ENCODE measurements at places on chromosomes 16 and 17.

- no peak for DNase-seq
These were observed 9.2 kb upstream of the NUDT16L1 start for GRCh38 chr16:4684058-4684715.

DNA sequence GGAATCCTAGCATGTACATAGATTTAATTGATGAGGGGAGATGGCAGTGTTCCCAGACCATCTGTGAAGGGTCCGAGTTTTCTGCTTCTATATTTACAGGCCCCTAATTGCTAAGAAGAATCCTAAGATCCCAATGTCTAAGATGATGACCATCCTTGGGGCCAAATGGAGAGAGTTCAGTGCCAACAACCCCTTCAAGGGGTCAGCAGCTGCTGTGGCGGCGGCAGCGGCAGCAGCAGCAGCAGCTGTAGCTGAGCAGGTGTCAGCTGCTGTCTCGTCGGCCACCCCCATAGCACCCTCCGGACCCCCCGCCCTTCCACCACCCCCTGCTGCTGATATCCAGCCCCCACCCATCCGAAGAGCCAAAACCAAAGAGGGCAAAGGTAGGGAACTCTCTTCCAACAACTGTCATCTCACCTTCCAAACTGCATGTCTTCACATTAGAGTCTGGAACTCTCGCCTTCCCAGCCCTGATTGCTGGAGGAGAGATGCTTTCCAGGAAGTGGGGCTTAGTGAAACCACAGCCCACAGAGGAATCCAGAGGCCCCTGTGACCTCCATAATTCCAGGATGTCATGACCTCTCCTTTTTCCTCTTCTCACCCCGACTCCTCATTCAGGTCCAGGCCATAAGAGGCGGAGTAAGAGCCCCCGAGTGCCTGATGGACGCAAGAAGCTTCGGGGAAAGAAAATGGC, 4.7 kb downstream of the CHD3 start:
- no peak for DNase-seq

DNA sequence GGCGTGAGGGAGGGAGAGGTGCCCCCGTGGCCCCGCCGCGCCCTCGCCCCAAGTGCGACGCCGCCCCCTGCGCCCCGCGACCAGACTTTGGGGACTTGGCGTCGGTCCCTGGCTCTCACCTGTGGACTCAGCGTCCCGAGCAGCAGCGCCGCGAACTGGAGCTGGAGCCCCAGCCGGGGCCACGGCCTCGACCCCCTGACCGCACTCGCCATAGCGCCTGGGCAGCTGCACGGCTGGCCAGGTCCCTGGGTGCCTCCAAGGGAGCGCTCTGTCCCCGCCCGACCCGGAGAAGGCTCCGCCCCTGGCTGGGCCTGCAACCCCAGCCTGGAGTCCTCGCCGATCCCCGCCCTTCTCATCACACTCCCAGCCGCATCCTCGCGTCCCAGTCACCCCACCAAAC, at the start of gene ERN2:
Gene ERN2 (minus strand): TSS at position 247 of the 400 bp plus-strand sequence. CDS start 35 bp downstream, at position 212.
- no peak for DNase-seq

GRCh38 chr16:12291989-12292759, 315.6 kb downstream of the SNX29 start:
- no peak for DNase-seq

DNA sequence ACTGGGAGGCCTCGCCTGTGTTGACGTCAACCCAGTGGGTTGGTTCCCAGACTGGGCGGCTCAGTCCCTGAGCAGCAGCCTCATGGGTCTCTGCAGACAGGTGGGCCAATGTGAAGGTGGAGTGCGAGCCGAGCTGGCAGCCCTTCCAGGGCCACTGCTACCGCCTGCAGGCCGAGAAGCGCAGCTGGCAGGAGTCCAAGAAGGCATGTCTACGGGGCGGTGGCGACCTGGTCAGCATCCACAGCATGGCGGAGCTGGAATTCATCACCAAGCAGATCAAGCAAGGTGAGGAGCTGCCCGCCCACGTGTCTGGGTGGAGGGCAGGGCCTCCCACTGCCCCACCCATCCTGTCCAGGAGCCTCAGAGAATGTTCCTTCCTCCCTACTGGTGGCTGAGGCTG, 44.1 kb downstream of the MRC2 start:
- DNase-seq, result no peak

GRCh38 chr16:20409398-20410120, at the start of gene ACSM5:
Gene ACSM5 (plus strand): TSS chr16:20409534. CDS start chr16:20411485, 1,951 bp downstream.
- DNase-seq, result peak; percentile 15

- DNase-seq, result no peak
These were observed 6.8 kb upstream of the MMP15 start for GRCh38 chr16:58018803-58019202.

- DNase-seq, result peak; percentile 76
These were observed at the start of gene PNMT for GRCh38 chr17:39667945-39668924. Gene PNMT (plus strand): TSS chr17:39668453. CDS start chr17:39668476, 23 bp downstream.

GRCh38 chr17:27631897-27632725, 1.1 kb downstream of the LGALS9 start:
- no peak for DNase-seq

DNA sequence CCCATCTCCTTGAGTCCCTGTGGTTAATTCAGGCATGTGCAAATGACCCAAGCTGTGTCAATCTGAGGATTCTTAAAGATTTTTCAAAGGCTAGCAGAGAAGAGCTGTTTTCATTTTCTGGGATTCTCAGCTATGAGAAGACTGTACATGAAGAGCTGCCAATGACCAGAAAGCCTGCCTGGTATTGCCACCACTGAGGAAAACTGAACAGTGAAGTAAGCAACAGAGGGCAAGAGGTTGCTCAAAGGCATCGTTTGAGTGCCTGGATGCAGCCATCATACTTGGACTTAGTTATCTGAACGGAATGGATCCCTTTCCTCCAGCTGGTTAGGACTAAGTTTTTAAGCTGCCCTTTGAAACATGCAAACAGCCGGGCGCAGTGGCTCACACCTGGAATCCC, 38.4 kb downstream of the FAM20A start:
- no peak for DNase-seq

DNA sequence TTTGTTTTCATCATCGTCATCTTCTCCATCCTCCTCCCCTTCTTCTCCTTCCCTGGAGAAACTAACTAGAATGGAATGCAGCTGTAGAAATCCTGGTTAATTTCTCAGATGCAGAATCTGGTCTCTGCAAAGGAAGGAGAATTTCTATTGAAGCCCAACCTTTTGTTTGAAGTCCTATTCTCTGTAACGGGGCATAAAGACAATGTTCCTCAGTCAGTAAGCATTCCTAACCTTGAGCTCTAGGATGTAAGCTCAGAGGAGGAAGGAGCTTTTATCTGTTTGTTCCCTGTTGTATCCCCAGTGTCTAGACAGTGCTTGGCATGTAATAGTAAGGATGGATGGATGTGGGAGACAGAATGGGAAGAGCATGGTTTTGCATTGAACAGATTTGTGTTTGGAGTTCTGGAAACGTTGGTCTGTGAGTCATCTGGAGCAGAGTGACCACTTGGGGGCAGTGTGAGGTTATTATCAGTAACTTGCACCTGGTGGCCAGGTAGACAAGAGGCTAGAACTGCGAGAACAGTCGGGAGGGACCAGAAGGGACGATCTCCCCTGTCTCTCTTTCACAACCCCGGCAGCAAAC, 363.7 kb downstream of the SNX29 start:
- DNase-seq, result peak; percentile 19

DNA sequence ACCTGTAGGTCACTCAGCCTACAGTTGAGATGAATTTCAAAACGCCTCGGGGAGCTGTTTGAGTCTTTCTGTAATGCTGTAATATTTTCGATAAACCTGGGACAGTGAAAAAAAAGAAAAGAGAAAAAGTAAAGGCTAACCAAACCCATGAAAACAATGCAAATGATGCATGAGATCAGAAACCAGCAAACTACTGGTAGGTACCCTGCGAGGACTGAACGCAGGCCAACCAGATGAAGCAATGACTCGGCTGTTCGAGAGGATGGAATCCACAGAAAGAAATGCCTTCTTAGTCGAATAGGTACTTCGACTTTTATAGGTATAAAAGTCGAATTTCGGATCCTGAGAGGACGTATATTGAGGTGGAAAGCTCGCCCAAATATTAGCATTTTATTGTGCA, 509 bp upstream of the ATAD5 start:
- no peak for DNase-seq

DNA sequence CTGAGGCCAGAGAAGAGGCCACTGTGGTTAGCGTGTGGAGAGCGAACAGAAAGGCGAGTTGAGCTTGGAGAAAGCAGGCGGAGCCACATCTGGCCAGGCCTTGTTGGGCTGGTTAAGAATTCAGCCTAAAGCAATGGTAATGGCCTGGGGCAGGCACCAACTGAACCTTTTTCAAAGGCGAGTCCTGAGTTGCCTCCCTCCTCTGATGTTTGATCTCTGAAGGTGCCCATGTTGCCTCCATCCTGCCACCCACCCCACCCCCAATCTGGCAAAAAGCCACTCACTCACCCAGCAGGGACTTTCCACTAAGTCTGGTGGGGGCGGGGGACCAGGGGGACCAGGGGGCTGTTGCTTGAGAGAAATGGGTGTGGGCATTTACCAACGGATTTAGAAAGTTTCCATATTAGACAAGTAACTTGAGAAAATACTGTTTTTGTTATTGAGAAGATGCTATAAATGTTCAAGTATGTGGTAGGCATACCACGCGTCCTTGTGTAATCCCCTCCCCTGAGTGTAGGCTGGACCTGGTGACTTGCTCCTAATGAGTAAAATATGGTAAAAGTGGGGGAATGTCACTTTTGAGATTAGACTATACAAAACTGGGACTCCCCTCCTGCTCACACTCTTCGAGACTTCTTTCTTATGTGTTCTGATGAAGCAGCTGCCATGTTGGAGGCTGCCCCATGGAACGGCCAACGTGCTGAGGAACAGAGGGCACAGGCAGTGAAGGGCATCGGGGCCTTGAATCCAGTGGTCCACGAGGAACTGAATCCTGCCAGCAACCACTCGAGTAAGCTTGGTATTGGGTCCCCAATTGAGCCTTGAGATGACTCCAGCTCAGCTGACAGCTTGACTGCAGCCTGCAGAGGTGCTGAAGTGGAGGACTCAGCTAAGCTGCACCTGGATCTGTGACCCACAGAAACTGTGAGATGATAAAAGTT, 29.9 kb upstream of the TNS4 start:
- no peak for DNase-seq

GRCh38 chr17:1234455-1234854, 35.8 kb upstream of the BHLHA9 start:
- DNase-seq, result no peak

- peak; percentile 49 for DNase-seq
These were observed 8.1 kb upstream of the TIMP2 start for GRCh38 chr17:78933025-78933958.

- DNase-seq, result no peak
These were observed 5.8 kb upstream of the GSE1 start for GRCh38 chr16:85607321-85607765.

DNA sequence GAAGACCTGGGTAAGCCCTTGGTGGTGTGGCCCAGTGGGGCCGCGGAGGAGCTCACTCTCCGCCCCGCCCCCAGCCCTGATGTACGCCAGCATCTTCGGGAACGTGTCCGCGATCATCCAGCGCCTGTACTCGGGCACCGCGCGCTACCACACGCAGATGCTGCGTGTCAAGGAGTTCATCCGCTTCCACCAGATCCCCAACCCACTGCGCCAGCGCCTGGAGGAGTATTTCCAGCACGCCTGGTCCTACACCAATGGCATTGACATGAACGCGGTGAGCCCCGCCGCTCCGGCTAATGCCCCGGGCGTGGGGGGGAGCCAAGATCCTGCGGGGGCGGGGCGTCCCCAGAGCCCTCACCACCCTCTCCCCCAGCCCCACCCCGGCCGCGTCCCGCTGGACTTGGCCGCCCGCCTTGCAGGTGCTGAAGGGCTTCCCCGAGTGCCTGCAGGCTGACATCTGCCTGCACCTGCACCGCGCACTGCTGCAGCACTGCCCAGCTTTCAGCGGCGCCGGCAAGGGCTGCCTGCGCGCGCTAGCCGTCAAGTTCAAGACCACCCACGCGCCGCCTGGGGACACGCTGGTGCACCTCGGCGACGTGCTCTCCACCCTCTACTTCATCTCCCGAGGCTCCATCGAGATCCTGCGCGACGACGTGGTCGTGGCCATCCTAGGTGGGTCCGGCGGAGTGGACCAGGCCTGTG, 12.1 kb upstream of the DCAF7 start:
- DNase-seq, result no peak

- DNase-seq, result no peak
These were observed 317.0 kb downstream of the MAF start for GRCh38 chr16:79283578-79283977.

DNA sequence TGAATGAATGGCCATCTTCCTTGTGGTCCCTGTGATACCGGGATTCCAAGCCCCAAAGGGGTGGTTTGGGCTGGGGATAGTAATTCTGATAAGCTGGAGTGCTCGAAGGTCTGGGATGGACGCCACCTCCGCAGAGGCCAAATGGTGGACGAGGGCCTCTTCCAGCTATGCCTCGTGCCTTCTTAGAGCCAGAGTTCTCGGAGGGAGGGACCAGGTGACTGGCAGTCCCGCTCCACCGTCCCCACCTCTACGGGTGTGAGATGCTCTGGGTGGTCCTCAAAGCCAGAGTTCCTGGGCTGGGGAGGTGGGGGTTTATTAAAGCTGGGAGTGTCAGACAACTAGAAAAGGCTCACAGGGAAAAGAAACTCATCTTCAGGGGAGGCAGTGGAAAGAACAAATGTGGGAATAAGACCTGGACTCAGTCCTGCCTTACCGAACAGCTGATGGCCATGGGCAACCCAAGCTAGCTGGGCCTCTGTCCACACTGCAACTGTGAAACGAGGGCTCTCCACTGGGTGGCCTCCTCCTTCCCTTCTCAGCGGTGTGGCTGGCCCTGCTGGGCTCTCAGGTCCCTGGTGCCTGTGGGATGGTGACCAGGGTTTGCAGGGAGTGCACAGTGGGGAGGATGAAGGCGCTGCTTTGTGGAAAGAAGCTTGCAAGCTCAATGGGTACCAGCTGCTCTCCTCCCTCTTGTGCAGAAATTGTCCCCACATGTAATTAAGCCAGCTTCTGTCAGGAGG, 75.2 kb downstream of the N4BP1 start:
- DNase-seq, result no peak

DNA sequence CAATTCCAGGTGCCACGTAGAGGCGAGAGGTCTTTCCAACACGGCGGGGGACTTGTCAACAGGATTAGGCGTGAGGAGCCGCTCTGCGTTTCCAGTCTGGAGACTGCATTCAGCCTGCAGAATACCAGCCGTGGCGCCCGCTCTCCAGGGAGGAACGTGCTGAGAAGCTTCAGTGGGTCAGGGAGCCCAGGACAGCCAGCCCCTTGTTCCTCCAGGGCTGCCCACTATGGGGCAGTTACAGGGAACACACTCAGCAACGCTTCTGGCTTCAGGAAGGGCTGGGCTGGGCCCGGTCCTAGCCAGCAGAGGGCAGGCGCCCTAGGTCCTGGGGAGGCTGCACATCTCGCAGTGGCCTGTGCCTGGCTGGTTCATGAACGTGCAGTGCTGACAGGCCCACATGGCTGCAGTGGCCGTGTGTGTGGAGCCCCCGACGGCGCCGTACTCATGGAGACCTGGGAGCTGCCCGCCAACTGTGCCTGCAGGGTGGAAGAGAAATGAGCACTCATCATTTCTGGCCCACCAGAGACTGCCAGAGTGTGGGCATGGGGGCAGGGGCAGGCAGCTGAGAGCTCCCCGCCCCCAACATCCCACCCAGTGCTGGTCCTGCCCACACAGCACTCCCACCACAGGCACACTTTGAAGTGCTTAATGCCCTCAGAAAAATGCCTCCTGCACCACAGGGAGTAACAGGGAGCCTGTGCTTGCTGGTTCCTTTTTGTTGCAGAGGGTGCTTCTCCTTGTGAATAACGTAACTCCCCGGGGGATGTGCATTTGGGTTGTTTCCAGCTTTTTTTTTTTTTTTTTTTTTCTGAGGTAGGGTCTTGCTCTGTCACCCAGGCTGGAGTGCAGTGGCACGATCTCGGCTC, 7.0 kb upstream of the FAAP100 start:
- DNase-seq, result no peak
